ENCODE measurements at places on chromosomes 1 and 21.

DNA sequence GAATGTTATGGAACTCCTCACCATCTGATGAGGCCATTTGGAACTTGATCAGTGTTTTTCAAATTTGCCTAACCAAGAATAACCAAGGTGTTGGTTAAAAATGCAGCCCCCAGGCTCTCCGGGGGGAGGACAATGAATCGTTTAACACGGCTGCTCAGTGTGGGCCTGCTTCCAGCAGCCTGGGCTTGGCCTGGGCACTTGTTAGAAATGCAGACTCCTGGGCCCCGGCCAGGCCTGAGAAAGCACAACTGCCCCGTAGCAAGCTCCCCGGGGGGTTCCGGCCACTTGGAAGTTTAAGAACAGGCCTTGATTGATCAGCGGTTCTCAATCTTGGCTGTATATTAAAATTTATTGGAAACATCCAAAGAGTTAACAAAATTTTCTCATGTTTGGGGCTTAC, 22.8 kb upstream of the C2CD2 start:
- DNase-seq: no peak

- no peak for DNase-seq
Measured at GRCh38 chr1:58249388-58249736, 297.2 kb downstream of the OMA1 start.

- DNase-seq: no peak
Measured at GRCh38 chr1:3164671-3165070, 95.7 kb downstream of the PRDM16 start.

GRCh38 chr1:178094739-178095645, 1.1 kb downstream of the RASAL2 start:
- DNase-seq: no peak
